ENCODE measurements at places on chromosomes 5 and 9.

DNA sequence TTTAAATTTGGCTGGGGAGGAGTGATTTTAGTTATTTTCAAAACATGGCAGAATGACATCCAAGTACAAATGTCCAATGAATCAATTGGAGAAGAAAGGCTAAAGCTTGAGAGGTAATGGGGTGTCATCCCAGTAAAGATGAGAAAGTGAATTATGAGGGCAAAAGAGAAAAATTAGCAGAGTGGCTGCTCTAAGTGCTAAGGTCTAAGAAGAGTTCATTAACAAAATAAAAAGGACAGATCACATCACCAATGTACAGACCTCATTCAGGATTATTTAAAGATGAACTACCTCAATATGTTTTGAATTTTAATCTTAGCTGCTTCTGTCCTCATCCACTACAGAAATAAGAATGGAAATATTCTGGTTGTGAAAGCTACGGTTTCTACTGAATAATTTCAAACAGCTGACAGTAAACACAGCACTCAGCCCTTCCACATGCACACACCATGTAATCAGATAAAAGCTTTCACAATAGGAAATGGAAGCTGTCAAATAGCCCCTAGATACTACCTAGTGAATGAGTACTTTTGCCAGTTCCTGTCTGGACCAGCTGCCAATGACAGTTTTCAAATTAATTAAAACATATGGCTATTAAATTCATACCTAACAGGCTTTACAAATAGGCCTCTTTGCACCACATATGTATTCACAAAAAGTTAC, 171.5 kb downstream of the SSBP2 start:
- DNase-seq, result no peak

- no peak for DNase-seq
These were observed 45.3 kb upstream of the DPYSL3 start for GRCh38 chr5:147555176-147555575.

DNA sequence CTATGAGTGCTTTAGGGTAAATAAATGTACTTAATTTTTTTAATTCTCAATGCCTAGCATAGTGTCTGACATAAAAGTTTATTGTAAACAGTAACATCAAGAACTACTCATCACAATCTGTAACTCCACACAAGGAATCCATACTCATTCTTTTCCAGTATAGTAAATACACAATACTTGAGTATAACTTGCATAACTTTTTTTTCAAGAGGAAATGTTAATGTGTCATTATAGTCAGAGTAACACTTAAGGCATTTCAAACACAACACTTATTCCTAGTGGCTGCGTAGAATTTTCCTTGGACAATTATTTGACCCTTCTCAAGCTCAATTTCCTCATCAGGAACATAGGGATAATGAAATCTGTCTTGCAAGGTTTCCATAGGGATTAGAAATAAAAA, 584.3 kb downstream of the CAAP1 start:
- DNase-seq, result no peak

- DNase-seq, result no peak
These were observed 47.0 kb upstream of the PLIN2 start for GRCh38 chr9:19174127-19174912.

GRCh38 chr5:34680896-34681295, 24.8 kb downstream of the RAI14 start:
- DNase-seq, result no peak

GRCh38 chr9:92949266-92949982, 2.1 kb downstream of the FGD3 start:
- DNase-seq, result no peak

GRCh38 chr9:5841771-5842573, 9.1 kb upstream of the ERMP1 start:
- DNase-seq, result no peak

- no peak for DNase-seq
These were observed 205.8 kb upstream of the IER5L start for GRCh38 chr9:129383561-129384490.

DNA sequence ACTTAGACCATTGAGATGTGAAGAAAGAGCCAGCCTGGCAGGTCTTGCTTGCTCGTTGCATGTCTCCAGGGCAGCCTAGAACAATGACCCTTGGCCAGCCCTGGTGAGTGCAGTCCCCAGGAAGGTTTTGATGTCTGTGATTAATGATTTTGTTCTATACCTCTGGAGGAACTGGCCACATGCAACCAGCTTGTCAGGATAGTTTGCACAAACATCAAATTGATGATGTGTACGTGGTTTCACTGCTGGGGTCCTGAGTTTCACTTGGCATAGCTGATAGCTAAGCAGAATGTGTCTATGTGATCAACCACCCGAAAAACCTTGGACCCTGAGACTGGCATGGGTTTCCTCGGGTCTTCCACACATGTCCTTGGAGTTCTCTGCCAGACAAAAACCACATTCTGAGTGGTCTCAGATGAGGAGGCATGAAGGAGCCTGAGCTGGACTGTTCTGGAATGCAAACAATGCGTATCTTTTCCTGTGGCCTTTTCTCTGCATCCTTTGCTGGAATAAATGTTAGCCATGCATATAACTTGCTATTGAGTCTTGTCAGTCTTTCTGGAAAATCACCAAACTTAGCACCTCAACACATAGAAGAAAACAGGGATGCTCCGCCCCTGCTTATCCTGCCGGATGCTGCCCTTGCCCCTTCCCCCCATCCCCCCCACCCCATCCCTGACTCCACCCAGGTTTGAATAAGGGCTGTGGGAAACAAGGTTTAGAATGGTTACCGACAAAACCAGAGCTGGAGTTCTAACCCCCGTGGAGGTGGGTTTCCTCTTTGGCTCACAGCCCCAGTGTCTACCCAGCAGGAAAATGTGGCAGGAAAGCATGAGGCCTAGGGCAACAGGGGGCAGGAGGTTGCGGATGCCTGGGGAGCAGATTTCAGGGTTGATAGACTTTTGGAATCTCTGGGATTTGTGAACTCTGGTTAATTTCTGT, 50.1 kb upstream of the ANKRD33B start:
- DNase-seq, result no peak

GRCh38 chr5:168086104-168086610, 205.3 kb upstream of the WWC1 start:
- DNase-seq, result no peak

DNA sequence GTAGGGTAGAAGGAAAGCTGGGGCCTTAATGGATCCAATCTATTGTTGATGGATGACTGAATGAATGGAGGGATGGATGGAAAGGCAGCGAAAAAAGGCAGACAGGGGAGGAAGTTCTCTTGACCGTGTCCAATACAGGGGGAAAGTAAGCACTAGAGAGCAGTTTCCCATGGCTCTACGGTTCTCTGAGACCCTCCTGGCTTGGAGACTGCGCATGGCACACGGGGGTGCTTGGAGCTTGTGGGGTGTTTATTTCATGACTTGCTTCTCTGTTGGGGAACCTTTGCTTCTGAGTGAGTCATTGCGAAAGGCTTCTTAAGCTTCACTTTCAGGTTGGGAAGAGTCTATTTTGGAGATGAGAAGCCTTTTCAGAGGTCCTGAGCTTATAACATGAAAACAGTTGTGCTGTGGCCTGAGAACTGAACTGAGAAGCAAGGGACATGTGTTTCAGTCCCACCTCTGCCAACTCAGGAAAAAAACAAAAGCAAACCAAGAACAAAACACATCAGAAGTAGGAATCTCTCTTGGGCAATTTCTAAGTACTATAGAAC, 12.8 kb upstream of the TEX48 start:
- DNase-seq, result no peak

DNA sequence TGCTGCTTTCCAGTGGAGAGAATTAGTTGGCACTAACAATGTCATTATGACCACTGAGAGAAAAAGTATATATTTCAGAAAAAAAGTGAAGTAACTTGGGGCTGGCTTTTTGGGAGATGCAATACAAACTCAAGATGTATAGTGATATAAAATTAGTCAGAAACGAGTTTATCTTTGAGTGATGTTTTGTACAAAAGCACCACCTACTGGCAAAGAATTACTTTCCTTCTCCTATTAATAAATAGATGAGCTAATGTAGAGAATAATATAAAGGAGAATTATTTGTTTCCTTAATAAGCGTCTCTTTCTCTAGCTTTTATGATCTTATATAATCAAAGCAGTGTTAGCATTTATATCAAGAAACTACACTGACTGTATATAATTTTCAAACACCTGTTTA, 158.8 kb downstream of the MEF2C start:
- no peak for DNase-seq

- DNase-seq, result no peak
These were observed 519.6 kb downstream of the CYLC2 start for GRCh38 chr9:103514767-103515166.

- no peak for DNase-seq
These were observed 47.9 kb upstream of the SMAD5 start for GRCh38 chr5:136084698-136085097.

DNA sequence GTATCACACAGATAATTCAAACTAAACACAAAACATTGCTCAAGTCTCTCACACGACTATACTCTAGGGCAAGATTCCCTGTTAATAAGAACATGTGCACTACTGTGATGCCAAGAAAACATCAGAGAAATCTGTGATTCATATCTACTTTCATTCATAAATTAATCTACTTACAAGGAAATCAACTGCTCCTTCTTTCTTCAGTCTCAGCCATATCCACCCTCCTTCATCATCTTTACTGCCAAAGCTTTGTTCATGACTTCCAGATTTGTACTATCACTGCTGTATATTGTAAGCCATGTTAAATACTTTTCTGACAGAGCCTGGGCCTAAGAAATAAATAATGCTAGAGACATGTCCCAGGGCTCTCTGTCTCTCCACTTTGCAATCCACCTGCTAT, 35.1 kb downstream of the CTNNAL1 start:
- no peak for DNase-seq

GRCh38 chr9:133987446-133987788, 4.7 kb downstream of the VAV2 start:
- DNase-seq, result no peak

GRCh38 chr9:115042781-115043509, 75.0 kb downstream of the TNC start:
- no peak for DNase-seq

DNA sequence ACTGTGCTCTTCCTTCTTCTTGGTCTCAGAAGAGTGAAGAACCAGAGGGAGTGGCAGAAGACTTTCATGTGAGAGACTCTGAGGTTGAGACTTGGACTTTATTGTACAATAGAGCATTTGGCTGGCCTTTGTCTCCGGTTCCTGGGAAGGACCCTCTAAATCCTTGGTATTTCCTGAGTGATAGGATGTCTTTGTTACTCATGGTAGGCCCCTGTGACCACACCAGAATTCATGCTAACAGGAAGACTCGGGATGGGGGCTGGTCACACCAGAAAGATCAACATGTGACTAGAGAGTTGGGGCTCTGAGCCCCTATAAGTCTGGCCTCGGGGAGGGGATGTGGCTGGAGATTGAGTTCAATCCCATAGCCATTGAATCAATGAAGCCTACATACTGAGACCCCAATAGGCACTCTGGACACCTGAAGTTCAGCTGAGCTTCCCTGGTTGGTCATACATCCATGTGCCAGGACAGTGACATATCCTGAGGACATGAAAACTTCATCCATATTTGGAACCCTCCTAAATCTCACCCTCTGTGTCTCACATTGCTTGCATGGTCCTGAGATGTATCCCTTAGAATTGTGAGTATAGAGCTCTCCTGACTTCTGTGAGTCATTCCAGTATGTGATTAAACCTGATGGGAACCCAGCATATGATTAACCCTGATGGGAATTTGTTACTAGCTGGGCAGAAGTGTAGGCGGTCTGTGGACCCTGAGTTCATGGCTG, 201.7 kb downstream of the GADD45G start:
- peak; percentile 9 for DNase-seq

DNA sequence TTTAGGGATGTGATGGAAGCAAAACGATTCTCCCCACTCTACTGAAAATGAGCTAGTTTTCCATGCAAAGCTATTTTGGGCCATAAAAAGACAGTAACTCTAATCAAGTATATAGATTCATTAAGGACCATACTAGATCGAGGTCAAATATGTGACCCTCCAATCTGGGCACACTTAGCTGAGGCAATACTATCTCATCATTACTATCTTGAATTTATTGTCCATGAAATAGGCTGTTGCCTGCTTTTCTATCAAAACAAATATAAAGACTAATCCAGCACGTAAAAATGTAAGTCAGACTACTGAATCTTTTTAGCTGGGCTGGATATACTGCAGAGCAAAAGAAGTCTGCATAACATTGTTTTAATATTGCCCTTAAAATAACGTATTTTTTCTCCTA, 943.1 kb downstream of the NR2F1-AS1 start:
- no peak for DNase-seq

GRCh38 chr5:141941307-141941706, 16.7 kb downstream of the PCDH12 start:
- no peak for DNase-seq

DNA sequence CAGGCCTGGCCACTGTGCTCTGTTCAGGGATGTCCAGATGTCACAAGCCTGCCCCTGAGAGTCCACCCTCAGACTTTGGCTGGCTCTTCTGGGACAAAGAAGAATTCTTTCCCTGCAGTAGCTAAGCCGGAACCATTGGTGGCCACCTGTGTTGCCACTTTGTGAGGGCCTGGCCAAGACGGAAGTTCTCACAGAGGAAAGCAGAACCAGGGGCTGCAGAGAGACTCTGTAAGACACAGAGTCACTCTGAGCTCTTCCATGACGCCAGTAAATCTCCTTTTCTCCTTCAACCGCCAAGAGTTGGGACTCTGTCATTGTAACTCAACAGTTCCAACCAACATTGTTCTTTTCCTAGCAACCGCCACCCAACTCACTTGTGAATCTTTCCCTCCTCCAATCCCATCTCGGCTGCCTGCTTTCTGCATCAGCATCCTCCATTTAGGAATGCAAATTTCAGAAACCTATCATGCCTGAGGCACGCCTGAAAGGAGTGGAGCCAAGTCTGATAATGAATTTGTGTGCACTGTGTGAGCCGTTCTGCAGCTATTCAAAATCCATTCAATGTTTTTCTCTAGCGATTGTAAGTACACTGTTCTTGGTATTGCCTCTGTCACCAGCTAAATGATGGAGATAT, 37.8 kb upstream of the ATP6V1G1 start:
- DNase-seq, result no peak

GRCh38 chr5:131791866-131792265, 5.0 kb downstream of the FNIP1 start:
- no peak for DNase-seq

GRCh38 chr5:40309851-40310250, 369.9 kb upstream of the PTGER4 start:
- DNase-seq, result no peak

GRCh38 chr5:32163785-32164184, 10.3 kb downstream of the GOLPH3 start:
- DNase-seq, result no peak

DNA sequence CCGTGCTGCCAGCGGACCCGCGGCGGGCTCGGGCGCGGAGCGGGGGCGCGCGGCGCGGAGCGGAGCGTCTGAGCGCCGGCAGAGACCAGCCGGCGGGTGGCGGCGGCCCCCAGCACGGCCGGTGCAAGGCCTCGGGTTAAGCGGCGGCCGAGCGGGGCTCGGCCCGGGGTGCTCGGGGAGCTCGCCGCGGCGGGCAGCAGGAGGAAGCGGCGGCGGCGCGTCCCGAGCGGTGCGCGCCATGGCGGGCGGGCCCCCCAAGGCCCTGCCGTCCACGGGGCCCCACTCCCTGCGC, 150 bp downstream of the SNX30 start:
- DNase-seq, result no peak

- no peak for DNase-seq
These were observed 46.5 kb upstream of the MCTP1 start for GRCh38 chr5:95331358-95331757.

Measured in mesothelial cell of epicardium (in vitro differentiated cells).